Glutamatergic neuron (in vitro differentiated cells): ENCODE measurements at places on chromosomes 12 and 14. TPM values are rescaled to one million over a fixed set of nuclear protein-coding genes. Genes with fewer than 3 reads are reported as not detected.

- DNase-seq, result no peak
Measured at GRCh38 chr12:42213954-42214426, 24.1 kb downstream of the YAF2 start.

DNA sequence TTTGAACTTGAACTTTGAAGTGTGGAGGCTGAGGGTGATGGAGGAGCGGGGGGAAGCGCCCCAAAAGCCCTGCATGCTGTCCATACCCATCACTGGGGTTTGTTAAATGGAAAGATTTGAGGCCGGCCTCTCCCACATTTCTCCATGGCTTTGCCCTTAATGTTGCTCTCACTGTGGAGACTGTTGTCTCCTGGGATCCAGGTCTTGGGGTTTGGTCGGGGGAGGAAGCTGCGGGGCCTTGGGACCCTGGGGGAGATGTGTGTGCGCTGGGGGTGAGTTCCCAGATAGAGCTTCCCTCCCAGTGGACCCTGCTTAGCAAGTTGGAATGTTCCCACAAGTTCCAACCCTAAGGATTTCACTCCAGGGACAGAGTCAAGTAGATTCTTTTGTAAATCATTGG, 28.0 kb upstream of the LRTM2 start:
- DNase-seq, result no peak

- no peak for DNase-seq
Measured at GRCh38 chr14:100558226-100558625, 29.0 kb downstream of the BEGAIN start.

DNA sequence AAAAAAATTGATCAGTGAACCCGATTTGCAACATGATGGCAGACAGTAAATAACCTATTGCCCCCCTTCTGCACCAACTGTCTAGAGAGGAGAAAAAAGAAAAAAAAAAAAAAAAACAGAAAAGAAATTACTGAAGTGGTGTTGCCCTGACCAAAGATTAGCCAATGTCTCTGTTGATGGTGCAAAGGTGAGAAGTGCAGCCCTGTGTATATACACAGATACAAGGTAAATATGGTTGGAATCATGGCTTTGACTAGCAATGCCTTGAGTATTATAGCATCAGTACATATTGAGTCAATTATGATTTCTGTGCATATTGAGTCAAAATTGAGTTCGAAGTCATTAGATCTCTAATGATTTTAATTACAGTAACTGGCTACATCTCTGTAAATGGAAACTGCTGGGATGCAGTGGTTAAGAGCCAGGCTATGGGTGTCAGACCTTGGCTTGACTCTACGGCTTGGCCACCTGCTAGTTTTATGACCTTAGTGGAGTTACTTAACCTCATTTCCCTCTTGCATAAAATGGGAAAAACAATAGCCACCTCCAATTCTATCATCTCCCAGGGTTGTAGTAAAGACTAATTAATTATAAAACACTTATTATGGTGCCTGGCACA, 51.0 kb downstream of the EGLN3 start:
- DNase-seq, result no peak

GRCh38 chr12:29750131-29750927, 33.4 kb downstream of the TMTC1 start:
- DNase-seq, result no peak

GRCh38 chr12:50014342-50014741, 11.0 kb downstream of the RACGAP1 start:
- DNase-seq, result no peak

Gene CLEC2A
- total RNA-seq, result not detected
